Stimulated activated CD8-positive, alpha-beta memory T cell treated with anti-CD3 and anti-CD28 coated beads, Interleukin-7, amount 100 ng/mL, for 1 hour (primary cell): ENCODE measurements at places on chromosomes 11 and 22.
A peak's percentile ranks its signal among the peaks of the same experiment; 100 is the strongest.

GRCh38 chr11:44561964-44562734 is 3.3 kb upstream of the CD82 start:
- no peak for DNase-seq

DNA sequence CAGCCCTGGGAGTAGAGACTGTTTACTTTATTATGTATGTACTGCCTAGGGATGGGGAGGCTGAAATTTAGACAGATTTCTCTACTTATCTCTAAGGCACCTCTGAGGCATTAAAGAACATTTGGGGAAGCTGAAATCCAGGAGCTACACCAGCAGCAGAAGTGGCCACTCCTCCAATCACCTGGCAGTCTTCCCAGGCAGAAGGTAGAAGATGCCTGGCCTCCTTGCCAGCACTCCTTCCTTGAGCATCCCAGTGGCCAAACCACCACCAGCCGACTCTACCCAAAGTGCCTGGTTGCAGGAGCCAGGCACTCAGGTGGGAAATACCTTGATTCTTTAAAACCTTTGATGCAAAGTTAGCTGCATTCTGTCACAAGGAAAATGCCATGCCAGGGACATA is 1.9 kb upstream of the FAT3 start:
- no peak for DNase-seq

DNA sequence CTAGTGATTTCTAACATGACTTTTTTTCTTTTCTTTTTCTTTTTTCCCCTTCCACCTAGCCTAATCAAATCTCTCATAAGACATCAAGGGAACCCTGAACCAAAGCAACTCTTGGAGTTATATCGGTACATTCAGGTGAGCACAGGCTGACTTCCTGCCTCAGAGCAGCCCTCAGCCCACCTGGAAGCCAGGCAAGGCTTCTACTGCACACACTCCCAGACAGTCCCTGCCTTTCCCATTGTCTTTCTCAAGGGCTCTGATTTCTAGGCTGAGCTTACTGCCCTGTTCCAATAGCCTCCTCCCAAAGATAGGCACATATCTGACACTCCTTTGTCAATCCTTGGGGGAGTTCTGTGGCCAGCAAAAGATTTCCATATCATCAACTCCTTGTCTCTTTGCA is 629.5 kb downstream of the NTM start:
- no peak for DNase-seq

DNA sequence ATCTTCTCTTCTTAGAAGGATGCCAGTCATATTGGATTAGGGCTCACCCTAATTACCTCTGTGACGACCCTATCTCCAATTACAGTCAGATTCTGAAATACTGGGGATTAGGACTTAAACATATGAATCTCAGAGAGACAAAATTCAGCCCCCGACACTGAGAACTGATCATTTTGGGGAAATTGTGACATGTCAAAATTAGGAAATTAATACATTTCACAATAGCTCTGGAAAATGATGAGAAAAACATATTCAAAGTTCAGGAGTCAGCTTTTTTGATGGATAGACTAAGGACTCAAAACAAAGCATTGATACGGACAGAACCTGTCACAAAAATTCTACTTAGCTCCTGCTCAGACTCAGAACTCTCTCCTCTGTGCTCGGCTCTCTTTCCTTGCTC is 40.8 kb downstream of the COMMD9 start:
- DNase-seq = no peak

- no peak for DNase-seq
Measured at GRCh38 chr22:23179381-23180299, 669 bp upstream of the BCR start.

DNA sequence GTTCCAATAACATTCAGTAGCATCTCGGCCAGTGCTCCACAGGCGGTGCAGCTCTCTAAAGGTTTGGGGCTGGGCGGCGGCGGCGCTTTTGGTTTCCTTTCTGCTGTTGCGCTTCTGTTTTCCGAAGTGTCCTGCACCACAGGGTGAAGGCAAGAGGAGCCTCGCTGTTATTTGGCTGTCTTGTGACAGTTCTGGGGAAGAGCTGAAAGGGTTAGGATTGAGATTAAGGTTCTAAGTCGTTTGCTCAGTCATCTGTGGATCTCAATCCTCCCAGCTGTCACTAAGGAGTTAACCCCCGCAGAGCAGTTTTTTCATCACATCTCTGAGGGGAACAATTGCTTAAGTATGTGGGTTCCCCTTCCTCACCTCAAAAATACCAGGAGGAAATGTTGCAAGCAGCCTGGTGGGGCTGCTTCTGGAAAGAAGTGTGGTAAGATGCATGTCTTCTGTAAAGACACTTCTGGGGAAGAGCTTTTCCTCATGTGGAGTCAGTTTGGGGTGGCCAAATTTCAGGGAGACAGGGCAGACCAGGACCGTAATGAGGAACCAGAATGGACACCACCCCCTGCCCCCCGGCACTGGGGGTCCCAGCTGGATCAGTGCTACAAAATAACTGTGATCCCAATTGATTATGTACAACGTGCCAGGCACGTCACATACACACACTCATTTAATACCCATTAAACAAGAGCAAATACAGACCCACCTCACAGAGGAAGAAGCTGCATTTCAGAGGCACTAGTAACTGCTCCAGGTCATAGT is 14.2 kb downstream of the TMEM121B start:
- no peak for DNase-seq

GRCh38 chr22:26547837-26548236 is 35.6 kb upstream of the TFIP11 start:
- DNase-seq = no peak

GRCh38 chr22:23591201-23591791 is 11.2 kb upstream of the IGLL1 start:
- DNase-seq = peak; percentile 30

GRCh38 chr11:127816962-127817361 is 770.4 kb downstream of the ETS1 start:
- DNase-seq = no peak
